ENCODE measurements at places on chromosomes 12 and 14.

- no peak for DNase-seq
Measured at GRCh38 chr12:109716512-109717389, 3.1 kb downstream of the FAM222A start.

DNA sequence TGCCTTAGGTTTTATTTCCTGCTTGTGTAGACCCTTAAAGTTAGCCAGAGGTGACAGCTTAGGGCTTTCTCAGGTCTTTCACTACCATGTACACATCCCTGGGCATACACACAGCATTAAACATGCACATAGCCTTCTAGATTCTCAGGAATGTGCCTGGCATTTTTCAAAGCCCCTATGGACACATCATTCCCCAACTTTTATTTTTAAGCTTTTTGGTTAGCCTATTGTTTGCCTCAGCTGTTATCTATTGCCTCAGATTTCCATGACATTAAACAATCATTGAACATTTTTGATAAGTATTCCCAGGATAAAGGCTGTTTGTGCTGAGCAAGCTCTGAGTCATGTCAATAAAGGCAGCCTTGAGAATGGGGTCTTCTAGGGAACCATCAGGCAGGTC is 15.1 kb upstream of the PPM1A start:
- no peak for DNase-seq

GRCh38 chr14:81784084-81784483 is 250.4 kb upstream of the SEL1L start:
- DNase-seq: no peak

- no peak for DNase-seq
Measured at GRCh38 chr12:59940631-59941342, 345.0 kb downstream of the SLC16A7 start.

DNA sequence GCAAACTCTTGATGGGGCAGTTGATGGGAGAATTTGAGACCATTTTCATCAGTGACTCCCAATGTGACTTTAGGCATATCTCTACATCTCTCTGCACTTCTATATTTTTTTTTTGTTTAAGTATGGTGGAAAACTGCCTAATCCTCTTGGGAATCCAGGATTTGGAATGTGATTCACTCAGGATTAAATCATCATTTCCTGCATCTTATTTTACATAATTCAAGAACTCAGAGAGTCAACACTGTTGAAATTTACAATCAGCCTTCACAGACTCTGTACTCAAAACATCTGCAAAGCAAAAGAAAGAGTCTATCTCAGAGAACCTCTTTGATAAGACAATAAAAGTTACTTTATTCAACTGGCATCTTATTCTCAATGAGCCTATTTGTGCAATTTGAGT is 260.7 kb upstream of the NOS1 start:
- no peak for DNase-seq

Data from stimulated activated effector memory CD8-positive, alpha-beta T cell treated with anti-CD3 and anti-CD28 coated beads, Interleukin-12 subunit alpha, Interleukin-12 subunit beta, amount 100 ng/mL, for 72 hours (primary cell).